ENCODE measurements at places on chromosomes 4 and X. TPM values are rescaled to one million over a fixed set of nuclear protein-coding genes. Genes with fewer than 3 reads are reported as not detected.

SYTL4 gene
- total RNA-seq: not detected

NHSL2 gene
- 0.15 TPM for total RNA-seq

FOXO4 gene
- 11.2 TPM for total RNA-seq

DBET gene
- total RNA-seq: not detected

GAGE2A gene
- not detected for total RNA-seq

FAM184B gene
- not detected for total RNA-seq

ZAR1 gene
- total RNA-seq: not detected

CCSER1 gene
- 0.78 TPM for total RNA-seq

All from activated T-helper 17 cell treated with anti-CD3 and anti-CD28 coated beads, Interleukin-2, amount 50 U/mL, for 72 hours (primary cell).